Kidney (tissue), 22 donors: ENCODE measurements at places on chromosomes 11 and 22.

DNA sequence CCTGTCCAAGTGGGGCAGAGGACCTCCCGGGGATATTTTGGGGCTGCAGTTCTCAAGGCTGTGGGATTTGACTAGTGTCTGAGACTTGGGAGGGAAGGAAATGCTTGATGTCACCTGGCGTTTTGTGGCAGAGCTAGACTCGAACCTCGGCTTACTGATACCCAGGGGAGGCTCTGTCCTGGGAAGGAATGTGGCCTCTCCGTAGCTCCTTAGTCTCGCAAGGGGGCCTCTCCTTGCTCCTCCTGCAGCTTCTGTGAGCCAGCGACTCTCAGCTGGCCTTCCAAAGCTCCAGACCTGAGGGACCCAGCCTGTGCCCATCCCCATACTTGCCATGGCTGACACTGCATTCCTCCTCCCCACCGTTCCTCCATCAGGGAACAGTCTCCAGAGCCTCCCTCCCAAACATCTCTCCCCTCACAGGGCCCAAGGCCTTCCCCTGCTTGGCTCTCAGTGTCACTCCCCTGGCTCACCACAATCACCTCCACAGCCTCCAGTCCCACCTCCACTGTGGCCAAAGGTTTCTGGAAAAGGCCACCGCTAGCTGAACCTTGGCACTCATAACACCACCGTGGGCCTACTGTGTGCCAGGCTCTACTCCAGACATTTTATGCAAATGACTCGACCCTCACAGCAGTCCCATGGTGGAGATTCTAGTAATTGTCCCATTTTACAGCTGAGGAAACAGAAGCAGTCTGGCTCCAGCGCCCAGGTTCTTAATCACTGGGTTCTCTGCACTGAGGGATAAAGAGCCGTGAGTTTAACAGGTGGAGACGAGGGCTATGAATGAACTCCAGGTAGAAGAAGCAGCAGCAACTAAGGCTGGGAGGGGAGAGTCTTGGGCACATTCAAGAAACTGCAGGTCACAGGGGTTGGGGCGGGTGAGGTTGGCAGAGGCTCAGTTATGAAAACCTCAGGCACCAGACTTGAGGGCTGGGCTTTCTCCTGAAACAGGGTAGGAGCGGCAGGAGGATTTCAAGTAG is 12.1 kb downstream of the P2RY2 start:
- DNase-seq: peak; percentile 6

DNA sequence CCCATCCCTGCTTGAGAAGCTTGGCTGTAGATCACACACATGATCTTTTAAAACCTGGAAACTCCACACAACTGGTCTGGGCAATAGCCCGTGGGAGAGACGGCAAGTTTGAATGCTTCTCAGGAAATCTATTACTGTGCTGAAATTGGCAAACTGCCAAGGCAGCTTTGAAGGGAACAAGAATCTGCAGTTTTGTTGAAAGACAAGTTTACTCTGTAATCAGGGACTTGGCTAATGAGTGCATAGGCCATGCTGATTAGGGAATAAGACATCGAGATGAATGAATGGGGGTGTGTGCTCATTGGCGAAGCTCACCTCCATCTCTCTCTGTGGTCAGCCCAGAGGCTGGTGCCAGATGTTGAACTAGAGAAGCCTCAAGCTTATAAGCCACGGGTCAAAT is 218.8 kb downstream of the HIPK3 start:
- peak; percentile 90 for DNase-seq

- DNase-seq: peak; percentile 89
Observed at GRCh38 chr22:24134090-24134846, 47.0 kb upstream of the SUSD2 start.

GRCh38 chr11:130124096-130124495 is 35.5 kb upstream of the ST14 start:
- DNase-seq: no peak

- DNase-seq: no peak
Observed at GRCh38 chr11:133746663-133747306, 98.5 kb downstream of the SPATA19 start.

GRCh38 chr22:32317524-32317923 is 40.1 kb upstream of the RFPL3 start:
- DNase-seq: no peak

- DNase-seq: peak; percentile 73
Observed at GRCh38 chr11:124867700-124868099, 2.5 kb downstream of the ROBO3 start.

GRCh38 chr11:73629907-73630306 is 16.5 kb upstream of the PLEKHB1 start:
- DNase-seq: no peak

DNA sequence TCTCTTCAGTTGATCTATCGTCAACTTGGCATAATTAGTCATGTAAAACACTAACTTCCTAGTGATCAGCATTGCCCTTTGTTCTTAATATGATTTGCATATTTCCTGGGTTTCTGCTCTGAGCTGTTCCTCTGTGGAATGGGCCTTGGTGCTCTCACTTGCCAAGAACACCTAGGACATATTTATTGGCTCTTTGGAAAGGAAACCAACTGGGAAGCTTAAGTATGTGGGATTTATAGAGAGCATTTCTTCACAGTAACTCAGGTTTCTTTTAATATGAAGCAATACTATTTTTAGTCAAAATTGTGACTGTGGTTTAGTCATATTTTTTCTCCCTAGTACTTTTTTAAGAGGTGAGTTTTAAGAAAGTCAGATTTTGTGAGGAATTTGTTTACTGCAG is 28.8 kb downstream of the FAT3 start:
- DNase-seq: no peak

GRCh38 chr11:29629286-29629685 is 387.5 kb downstream of the KCNA4 start:
- no peak for DNase-seq

DNA sequence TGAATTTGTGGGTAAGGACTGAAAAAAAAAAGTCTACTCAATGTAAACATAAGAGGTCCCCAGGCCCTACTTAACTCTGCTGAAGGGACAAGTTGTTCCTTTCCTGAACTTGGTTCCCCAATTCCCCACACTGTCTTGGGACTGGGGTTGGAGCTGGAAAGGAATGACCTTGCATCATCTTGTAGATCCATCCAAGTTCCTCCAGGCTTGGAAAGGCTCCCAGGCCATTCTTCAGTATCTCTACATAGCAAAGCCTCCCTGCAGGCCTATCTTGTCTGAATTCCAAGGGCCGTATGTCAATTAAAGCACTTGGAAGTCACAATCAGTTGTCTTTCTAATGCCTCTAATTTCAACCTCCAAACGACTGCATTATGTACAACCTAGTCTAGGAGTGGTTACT is 361.2 kb downstream of the TMEM135 start:
- DNase-seq: no peak

DNA sequence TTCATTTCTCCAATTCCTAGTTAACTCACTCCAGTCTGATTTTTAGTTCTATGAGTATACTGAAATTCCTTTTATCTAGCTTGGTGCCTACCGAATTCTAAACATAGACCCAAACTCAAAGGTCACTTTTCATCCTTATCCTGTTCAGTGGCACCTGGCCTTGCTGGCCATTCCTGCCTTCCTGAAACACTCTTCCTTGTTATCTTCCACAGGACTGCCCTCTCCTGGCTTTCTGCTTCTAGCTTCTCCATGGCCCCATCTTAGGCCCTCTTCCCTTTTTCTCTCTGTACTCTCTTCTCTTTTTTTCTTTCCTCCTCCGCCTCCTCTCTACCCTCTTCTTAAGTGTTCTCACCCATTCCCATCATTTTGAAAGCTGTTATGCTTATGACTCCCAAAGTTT is 87.3 kb downstream of the WNT11 start:
- no peak for DNase-seq

DNA sequence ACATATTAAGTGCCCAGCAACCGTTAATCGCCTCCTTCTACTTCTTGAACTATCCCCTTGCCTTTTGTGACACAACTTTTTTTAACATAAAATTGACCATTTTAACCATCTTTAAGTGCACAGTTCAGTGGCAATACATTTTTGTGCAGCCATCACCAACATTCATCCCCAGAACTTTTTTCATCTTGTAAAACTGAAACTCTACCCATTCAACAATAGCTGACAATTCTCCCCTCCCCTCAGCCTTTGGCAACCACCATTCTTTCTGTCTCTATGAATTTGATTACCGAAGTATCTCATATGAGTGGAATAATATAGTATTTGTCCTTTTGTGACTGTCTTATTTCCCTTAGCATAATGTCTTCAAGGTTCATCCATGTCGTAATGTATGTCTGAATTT is 66.0 kb downstream of the MICAL2 start:
- DNase-seq: no peak

DNA sequence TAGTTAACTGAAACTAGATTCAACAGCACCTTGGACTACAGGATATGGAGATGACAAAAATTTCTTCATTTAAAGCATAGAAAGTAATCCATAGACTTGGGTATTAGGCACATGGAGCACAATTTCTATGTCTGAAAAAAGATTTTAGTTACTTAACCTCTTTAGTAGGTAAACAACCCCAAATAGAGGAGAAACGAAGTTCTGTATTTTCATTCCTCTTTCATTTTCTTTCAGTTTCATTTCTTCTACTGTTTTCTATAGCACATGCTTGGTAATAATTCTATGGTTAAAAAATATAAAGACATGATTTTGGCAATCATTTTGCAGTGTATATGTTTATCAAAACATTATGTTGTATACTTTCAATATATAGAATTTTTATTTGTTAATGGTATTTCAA is 99.5 kb downstream of the CASP12 start:
- DNase-seq: no peak

- DNase-seq: no peak
Observed at GRCh38 chr11:78234006-78234405, 45.3 kb downstream of the USP35 start.

DNA sequence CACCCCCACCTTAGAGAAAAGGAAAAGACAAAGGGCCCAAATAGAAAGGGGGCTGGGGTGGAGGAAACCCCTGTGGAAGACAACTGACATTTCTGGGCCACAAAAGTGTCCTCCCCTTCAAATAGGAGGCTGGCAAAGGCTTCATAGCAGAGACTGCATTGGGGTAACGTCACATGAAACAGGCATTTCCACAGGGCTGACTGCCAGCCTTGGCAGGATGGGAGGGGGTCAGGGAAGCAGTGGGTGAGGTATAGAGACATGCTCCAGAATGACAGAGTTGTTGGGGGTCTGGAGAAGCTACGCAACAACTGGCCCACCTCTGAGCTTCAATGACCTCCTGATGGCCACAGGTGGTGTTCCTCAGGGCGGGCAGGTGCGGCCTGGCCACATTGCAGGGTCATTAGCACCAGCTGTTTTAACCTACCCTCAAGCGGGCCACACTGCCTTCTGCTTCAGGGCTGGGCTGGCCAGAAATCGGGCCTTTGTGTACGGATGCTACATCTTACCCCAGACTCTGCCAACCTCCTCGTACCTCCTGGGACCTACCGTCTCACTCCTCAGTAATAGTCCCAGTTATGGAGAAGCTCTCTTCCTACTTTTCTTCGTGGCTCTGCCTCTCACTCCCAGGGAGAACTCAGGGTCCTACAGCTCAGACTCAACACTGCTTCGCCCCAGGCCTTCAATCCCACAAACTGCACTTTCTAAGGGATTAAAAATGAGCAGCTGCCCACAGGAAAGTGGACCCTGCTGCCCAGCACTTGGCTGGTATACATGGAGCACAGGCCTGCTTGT is 160.0 kb upstream of the NCAM1 start:
- DNase-seq: no peak

GRCh38 chr11:57512646-57513451 is 2.7 kb downstream of the SLC43A1 start:
- DNase-seq: no peak

DNA sequence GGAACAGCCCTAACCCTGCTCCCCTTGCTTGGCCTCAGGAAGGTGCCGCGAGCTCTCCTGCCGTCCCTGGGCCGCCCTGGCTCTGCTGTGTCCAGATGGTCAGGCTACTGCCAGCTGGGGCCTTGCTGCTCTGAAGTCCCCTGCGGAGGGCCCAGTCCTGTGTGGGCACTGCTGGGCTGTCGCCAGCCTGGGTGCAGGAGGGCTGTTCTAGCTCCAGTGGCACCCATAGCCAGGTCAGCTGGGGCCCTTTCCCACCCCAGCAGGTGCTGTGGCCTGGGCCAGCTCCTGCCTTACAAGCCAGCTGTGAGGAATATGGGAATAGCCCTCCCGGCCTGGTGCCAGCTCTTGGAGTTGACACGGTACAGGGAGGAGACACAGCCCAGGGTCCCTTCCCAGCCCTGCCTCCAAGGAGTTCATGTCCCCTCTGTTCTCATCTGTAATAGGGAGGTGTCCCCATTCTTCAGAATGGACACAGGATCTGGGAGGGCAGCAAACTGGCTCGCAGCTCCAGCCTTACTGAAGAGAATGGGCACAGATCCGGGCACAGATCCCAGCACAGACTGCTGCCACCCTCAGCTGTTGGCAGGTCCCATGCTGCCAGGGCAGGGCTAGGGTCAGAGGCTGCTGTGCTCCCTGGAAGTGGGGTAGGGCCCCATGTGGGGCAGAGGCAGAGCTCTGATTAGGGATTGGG is 3.9 kb downstream of the DERL3 start:
- DNase-seq: peak; percentile 69

GRCh38 chr11:1453611-1454034 is 33.0 kb downstream of the MOB2 start:
- DNase-seq: peak; percentile 81

GRCh38 chr11:9619004-9619403 is 44.9 kb upstream of the SWAP70 start:
- no peak for DNase-seq

- no peak for DNase-seq
Observed at GRCh38 chr22:19988965-19989724, 27.5 kb downstream of the ARVCF start.

DNA sequence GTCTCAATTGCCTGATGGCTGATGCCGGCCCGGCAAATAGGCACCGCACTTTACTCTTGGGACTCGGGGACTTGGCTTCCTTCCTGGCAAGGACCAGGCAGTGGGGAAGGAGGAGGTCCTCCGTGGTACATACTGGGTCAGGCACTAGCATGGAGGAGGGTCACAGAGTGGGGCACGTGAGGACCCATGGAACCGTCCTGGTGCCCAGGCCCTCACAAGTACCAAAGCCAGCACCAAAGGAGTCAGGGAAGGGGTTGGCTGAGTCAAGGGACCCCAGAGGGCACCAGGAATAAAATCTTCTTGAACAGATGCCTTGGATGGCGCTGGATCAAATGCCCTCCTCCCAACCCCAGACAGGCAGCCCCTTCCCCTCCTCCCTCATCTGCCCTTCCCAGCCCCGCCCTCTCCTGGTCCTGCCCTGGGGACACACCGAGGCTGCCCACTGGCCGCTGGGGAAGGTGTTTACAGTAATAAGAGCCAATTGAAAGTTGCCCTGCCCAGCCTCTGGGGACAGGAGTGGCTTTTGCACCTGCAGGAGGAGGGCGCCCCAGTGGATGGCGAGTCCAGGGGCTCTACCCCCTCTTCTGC is 5.6 kb upstream of the CARNS1 start:
- no peak for DNase-seq

DNA sequence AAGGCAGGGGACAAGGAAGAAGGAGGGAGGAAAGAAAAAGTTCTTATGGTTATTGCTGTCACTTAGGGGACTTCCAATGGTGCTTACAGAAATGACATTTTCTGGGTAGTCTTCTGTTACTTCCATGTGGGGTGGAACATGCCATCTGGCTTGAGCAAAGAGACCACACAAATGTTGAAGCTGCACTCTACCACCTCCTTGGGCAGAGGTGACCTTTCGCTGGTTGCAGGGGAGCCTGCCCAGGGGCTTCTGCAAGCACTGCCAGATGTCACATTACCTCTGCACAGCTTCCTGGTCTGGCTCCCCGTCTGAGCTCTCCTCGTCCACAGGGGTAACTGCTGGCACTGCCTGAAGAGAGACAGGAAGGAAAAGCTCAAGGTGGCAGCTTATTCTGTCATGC is 32.6 kb upstream of the APOA1 start:
- no peak for DNase-seq
